ENCODE measurements at places on chromosomes 3 and 15.

DNA sequence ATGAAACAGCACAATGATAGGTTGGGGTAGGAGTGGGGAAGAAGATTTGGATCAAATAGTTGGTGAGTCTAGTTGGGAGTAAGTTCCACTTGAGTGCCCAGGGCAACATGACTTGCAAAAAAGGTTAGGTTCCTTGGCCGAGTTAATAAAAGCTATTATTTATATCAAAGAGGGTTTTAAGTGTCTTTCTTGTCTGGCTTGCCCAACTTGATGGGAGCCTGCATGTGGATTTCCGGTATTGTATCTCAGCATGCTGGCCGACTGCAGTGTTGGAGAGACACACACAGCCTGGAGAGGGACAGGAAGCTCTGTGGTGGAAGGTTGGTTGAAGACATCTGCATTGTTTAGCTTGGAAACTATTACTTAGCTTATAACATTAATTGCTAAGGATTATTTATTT, 449.5 kb upstream of the TBL1XR1 start:
- no peak for DNase-seq

- DNase-seq, result no peak
These were observed 74.0 kb upstream of the PLCL2 start for GRCh38 chr3:16810593-16811367.

DNA sequence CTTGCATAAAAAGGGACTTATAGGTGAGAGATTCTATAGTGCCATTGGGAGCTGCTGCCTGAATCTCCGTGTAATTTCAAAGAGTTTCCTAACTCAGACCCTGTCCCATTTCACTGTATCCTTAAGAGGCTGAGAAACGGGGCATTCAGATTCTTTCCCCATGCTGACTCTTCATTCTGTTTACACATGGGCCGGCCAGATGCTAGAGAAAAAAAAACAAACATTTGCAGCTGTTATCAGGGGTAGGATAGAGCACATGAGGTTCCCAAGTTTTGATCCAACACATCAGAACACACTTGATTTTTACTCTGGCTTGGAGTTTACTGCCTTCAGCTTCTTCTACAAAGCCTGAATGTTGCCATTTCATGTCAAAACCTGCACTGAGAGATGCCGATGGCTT, 215.9 kb upstream of the TPRG1 start:
- DNase-seq, result no peak

DNA sequence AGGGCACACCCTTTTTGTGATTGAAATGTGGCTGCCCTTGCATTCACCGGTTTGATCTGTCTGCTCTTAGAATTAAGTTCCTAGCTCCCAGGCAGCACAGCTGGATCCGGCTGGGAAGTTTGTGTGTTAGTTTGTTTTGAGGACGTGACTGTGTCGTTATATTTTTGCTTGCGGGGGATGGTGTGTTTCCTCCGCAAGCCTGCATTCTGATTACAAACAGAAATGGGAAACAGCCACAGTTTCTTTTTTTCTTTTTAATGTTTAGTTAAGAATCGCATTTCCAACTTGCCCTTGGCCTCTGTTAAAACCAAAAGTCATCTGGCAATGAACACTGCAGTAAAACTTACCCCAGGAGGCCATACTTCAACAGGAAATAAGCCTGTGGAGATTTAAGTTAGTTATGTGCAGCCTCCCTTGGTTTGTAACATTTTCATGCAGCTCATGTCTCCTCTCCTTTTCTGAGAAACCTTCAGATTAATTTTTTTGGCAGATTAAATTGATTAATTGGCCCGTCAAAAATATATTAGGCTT, 888 bp downstream of the TMOD3 start:
- DNase-seq, result no peak

GRCh38 chr3:129555153-129555550, 12.2 kb downstream of the H1-8 start:
- no peak for DNase-seq

DNA sequence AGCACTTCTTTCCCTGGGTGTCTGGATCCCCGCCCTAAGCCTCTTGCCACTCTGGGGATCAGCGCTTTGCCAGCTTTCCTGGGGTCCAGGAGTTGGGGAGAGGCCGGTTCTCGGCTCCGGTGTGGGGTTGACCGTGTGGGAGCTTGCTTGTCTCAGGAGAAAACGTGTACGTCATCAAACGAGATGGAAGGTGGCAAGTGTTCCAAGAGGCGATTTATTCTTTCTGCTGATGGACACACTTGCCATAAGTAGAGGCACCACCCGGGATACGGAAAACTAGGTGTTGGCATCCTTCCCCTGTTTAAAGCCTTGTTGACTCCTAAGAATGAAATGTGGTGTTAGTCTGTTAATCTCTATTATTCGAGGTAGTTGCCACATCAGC, 295 bp downstream of the ZWILCH start:
- DNase-seq, result no peak

GRCh38 chr15:68578175-68578979, 416 bp upstream of the CORO2B start:
- no peak for DNase-seq

DNA sequence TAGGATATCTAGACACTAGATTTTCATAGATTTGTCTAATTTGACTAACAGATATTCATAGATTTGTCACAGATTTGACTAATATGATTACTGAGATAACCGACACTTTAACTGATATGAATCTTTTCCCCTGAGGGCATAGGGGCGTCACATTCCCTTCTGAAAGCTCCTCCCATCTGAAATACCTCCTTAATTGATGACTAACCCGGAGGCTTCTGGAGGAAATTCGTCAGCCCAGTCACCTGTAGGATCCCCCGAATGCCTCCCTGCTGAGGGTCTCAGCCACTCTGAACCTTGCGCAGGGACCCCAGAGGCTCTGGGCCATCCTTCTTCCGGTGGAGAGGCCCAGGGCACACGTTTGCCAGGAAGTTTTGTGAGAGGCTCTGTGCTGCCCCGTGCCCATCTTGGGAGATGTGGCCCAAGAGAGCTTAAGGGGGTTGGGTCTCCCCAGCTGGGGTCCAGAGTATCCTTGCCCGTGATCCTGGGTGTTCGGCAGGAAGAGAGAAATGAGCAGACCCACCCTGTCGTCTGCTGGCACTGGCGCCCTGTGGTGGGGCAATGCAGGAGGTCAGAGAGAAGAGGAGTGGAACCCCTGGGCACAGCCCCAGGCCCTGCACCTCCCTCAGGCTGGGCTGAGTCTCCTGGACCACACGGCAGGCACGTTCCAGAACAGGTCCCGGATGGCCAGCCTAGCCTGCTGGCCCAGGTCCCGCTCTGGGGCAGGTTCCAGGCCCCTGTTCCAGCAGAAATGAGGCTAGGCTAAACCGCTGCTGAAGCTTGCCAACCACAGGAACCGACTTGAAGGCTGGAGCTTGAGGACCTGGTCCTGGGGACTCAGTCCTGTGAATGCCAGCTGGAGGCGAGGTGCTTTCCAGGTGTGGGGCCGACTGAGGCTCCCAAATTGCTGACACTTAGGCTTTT, 1.7 kb downstream of the PLA2G4D start:
- DNase-seq, result no peak

All from activated T-cell treated with anti-CD3 and anti-CD28 coated beads for 1 hour (primary cell).